Caudate nucleus (tissue), 63 donors: ENCODE measurements at places on chromosomes 7 and 10.

GRCh38 chr10:102152545-102152890, 329 bp downstream of the NOLC1 start:
- DNase-seq = no peak

DNA sequence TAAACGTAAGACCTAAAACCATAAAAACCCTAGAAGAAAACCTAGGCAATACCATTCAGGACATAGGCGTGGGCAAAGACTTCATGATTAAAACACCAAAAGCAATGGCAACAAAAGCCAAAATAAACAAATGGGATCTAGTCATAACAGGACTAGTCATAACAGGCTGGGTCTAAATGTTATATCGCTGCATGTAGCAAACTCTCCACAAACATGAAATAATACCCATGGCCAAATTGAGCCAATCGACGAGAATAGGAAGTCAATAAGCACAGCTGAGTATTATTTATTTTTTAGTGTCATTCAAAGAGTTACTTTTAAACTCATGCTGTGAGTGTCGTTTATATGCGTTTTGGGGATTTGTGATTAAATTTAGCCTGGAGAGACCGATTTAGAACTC, 225.1 kb downstream of the TFEC start:
- DNase-seq = no peak

DNA sequence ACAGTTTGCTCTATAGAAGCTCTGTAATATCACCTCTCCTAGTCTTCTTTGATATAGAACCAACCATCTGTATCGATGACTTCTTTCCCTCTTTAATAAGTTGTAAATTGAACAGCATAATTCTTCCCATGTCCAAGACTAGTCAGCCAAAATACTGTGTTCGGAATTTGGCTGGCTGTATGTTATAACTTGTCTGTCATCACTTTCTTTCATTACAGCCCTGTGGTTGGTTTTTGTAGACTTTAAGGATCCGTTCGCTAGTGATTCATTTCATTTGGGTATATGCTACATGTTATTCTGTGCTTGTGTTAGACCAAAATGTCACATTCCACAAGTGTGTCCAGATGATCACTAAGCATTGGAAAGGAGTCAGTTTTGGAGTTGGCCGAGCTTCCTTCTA, 155.4 kb upstream of the ITGB1 start:
- DNase-seq = no peak

DNA sequence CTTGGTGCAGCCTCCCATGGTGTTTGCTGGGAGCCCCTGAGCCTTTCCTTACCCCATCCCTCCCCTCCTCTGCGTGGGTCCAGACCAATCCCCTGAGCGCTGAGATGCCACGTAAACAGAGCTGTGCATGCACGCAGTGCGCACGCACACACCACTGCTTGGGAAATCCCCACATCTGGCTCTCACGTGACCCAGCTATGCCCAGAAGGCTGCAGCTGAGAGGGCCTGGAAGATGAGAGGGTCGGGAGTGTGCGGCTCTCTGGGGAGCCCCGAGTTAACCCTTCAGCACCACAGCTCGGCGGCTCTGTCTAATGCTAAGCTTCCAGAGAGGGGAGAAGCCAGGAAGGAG, 177.2 kb downstream of the SH3PXD2A start:
- DNase-seq = peak; percentile 58

GRCh38 chr7:129095258-129095657, 40.3 kb upstream of the TNPO3 start:
- DNase-seq = no peak

GRCh38 chr10:1465418-1465911, 271.9 kb downstream of the ADARB2 start:
- DNase-seq = no peak

- no peak for DNase-seq
Observed at GRCh38 chr10:16271571-16271970, 165.2 kb upstream of the PTER start.

DNA sequence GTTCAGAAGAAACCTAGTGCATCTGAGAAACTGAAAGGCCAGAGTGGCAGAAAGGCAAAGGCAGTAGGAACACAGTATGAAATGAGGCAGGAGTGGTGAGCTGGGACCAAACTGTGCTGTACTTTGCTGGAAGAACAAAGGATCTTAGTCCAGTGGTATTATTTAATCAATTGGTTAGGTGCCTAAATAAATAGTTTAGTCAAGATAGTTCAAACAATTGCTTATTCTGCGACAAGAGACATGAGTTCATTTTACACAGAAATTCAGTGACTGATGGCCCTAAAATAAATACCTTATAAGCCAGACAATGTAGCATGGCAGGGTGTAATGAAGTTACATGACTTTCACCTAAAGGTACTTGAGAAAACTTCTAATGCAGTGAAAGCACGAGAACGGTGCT, 181.8 kb upstream of the LRRN3 start:
- no peak for DNase-seq

DNA sequence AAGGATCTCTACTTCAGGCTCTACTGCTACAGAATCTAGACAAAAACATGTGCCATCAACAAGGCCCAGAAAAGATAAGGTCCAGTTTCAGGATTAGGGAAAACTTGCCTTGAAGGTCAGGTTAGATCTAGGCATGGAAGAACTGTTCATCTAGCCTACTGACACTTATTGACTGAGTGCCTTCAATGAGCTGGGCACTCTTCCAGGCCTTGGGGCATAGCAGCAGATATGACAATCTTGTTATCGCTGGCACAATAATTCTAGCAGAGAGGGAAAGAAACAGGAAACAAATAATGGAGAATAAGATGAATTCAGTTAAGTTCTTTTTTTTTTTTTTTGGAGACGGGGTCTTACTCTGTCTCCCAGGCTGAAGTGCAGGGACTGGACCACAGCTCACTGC, 71.6 kb downstream of the ADCYAP1R1 start:
- no peak for DNase-seq

DNA sequence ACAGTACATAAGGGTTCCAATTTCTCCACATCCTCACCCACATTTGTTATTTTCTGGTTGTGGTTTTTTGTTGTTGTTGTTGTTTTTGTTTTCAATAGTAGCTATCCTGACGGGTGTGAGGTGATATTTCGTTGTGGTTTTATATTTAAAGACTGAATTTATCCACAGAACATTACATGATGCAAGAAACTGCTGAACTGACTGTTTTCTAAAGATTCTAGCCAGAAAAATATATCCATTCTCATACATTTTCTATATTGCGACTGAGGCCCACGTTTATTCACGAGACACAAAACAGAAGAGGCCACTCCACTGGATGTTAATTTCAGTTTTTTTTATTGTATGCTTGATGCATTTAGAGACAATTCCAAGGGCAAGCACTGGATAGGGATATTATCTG, 69.8 kb downstream of the SCRN1 start:
- no peak for DNase-seq

DNA sequence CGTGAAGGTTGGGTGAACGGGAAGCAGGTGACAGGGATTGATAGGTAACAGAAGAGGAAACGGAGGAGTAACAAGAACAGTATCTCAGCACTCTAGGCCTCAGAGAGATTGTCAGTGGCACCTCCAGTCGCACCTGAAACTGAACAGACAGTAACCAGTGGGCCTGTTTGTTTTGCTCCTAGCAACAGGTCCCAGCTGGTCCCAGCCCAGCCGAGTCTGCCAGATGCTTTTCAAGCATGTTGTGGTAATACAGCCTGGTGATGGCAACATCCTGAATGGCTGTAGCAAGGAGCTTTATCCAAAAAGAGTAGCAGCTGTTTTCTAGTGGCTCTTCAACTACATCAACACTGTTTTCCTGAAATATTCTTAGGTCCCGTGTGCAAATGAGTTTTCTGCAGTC, 4.7 kb downstream of the CACNB2 start:
- DNase-seq = no peak

DNA sequence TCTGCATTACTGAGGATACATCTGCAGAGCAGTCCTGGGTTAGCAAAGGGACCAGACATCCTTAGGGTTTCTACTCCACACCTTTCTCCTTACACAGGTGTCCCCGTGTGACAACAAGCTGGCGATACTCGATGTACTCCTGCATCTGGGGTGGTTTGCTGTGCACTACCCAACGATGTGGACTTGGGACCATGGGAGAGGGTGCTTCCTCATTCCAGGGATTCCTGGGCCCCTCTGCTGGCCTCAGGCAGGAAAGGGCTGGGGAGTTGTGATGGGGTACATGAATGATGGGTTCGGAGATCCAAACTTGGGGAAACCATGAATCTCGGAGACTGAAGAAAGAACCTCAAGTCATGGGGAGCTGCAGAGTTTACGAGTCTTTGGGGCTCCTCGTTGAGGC, 179.6 kb upstream of the GALNT17 start:
- no peak for DNase-seq

- DNase-seq = no peak
Observed at GRCh38 chr7:132398253-132398925, 177.9 kb downstream of the PLXNA4 start.

GRCh38 chr7:112575864-112576263, 95.1 kb downstream of the LSMEM1 start:
- DNase-seq = no peak

- no peak for DNase-seq
Observed at GRCh38 chr10:111093741-111094380, 17.0 kb downstream of the ADRA2A start.

DNA sequence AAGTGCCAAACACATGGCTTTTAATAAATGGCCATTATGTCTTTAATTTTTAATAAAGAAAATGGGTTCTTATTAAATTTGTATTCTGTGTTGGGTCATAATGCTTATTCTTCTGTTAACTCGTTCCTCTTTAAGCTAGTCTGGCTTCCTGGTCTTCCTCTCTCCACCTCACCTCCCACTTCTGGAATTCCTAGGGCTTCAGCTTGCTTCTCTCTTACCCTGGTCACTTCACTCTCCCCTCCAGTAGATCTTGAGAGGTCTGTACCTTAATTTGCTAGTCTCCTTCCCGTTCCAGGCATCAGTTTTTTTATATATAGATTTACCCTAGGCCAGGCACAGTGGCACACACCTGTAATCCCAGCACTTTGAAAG, 111.2 kb downstream of the RALA start:
- no peak for DNase-seq

GRCh38 chr7:36278620-36279172, 111.0 kb upstream of the ANLN start:
- DNase-seq = no peak

- no peak for DNase-seq
Observed at GRCh38 chr7:78450706-78451105, 652.1 kb downstream of the PHTF2 start.

- DNase-seq = no peak
Observed at GRCh38 chr7:149156898-149157297, 9.6 kb downstream of the ZNF398 start.

- no peak for DNase-seq
Observed at GRCh38 chr7:20927976-20928375, 141.3 kb upstream of the SP8 start.

GRCh38 chr10:79354141-79354540, 6.9 kb downstream of the PPIF start:
- DNase-seq = no peak

GRCh38 chr10:9885761-9886160, 1131.9 kb upstream of the CELF2 start:
- DNase-seq = no peak

DNA sequence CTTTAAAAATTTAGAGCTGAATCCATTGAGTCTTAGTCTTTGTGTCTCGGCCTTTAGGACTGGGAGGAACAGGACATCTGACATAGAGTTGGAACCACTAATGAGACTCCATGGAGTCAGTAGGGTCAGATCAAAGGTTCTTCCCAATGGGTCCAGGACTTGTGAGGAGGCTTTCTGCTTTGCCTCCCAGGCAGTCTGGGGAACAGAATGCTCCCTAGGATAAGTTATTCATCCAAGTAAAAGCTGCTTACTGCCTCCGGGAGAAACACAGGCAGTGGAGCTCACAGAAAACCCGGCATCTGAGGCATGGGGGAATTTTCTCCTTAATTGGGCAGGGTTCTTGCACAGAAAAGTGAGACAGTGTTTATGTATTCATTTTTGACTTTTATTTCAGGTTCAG, 216.4 kb downstream of the SEC23IP start:
- no peak for DNase-seq

DNA sequence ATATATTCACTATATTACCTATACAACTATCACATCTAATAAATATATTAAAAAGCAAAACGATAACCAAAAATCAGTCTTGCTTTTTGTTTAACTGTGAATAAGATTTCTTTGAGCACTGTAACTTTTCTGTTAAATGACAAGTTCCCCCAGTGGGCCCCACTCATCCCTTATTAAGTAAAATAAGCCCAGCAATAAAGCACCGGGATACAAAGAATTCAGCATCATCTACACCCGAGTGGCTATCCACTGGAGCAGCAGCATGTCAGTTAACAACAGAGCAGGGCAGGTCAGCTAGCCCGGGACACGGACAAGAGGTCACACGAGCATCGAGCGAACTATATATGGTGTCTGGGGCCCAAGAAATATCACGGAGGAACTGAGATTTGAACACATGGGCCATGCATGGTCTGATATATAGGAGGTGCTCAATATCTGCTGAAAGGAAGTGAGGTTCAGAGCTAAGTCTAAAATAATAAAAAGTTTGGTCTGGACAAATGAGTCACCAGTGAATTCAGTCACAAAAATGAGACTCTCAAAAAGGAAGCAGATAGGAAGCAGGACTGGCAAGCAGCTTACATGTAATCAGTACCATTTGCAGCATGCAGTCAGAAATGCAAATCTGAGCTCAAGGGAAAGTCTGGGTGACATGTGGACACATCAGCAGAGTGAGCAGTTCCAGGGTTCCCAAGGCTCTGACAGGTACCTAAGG, 4.1 kb downstream of the ERCC6 start:
- DNase-seq = no peak

DNA sequence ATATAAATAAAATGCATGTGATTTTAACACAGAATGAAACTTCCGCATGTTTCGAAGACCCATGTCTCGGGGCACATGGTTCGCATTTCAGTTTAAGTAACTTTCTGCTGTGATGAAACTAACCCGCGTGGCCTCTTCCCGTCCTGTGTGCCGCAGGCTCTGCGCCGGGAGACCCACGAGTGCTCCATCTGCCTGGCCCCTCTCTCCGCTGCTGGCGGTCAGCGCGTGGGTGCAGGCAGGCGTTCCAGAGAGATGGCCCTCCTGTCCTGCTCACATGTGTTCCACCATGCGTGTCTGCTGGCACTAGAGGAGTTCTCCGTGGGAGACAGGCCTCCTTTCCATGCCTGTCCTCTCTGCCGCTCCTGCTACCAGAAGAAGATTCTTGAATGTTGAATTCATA, 35.7 kb downstream of the RNF32 start:
- no peak for DNase-seq

DNA sequence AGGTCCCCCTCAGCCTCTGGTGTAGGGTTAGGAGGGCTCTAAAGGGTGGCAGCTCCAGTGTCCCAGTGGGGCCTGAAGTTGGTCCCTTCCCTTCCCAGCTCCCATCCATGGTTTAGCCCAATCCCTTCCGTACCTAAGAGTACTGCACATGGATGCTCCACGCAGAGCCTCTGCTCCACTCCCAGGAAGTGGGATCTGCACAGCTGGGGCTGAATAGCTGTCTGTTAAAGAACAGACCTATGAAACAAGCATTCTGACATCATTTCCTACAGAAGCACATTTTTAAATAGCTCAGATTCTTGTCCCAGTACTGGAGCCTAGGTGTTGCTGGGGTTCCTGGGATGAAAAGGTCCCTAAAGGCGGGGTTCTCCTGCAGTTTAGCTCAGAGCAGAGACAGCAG, 135.9 kb downstream of the ZMYND11 start:
- DNase-seq = no peak

- DNase-seq = no peak
Observed at GRCh38 chr7:141841385-141841784, at the start of gene PRSS37. Gene PRSS37 (minus strand): TSS chr7:141841485. CDS start chr7:141841049, 436 bp downstream.
